ENCODE measurements at places on chromosomes 6 and 20. TPM values are rescaled to one million over a fixed set of nuclear protein-coding genes. Genes with fewer than 3 reads are reported as not detected.

DNA sequence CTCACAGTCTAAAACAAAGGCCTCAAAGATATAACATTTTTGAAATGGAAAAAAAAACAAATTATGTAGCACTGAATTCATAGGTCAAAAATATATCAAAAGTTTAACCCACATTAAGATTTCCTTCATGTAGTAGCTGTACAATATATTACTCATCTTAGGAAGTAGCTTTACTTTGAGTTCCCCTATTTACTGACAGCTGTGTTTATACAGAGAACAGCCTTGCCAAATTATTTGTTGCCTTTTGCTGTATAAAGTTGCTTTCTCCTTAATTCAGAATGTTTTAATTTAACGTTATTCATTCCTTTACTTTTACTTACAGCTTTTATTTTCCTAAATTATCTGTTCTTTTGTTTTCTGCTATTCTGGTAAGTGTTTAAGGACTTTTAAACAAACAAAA, 181.0 kb downstream of the COL12A1 start:
- DNase-seq: no peak

DNA sequence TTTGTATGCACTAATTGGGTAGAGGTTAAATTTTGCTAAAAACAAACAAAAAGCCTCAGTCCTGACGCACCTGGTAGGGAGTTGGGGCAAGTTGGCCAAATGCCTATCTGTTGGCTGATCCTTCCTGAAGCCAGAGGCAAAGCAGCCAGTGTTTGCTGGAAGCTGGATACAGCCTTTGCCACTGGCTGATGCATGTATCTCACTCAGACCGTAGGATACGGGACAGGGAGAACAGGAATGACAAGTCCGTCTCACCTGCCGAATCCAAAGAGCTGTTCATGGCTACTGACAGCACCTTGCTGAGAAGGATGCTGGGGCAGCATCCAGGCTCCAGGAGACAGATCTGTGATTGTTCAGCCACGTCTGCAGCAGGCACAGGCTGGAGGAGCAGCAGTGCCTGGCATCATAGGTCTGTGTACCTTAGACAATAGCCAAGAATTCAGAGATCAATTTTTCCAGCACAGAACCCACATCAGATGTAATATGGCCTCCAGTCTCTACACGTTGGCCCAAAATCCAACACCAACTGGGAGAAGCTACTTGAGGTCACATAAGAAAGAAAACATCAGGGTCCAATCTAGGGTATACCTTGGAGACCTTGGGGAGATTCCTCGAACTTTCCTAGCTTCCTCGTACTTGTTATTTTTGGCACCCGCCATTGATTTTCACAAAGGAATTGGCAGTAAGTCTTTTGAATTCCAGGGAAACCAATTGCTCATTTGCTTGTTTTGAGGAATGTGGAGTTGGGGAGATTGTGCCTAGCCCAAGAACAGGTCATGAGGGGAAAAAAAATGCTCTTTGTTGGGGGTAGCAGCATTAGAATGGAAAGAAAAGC, 108.5 kb upstream of the ARMC2 start:
- no peak for DNase-seq

- DNase-seq: no peak
These were observed 225.7 kb downstream of the NRN1 start for GRCh38 chr6:5781019-5781418.

GRCh38 chr20:47727170-47727880, 58.0 kb downstream of the SULF2 start:
- DNase-seq: peak; percentile 95

- no peak for DNase-seq
These were observed 18.7 kb downstream of the SESN1 start for GRCh38 chr6:109075934-109076333.

Gene C4A
- total RNA-seq: 3.6 TPM

DNA sequence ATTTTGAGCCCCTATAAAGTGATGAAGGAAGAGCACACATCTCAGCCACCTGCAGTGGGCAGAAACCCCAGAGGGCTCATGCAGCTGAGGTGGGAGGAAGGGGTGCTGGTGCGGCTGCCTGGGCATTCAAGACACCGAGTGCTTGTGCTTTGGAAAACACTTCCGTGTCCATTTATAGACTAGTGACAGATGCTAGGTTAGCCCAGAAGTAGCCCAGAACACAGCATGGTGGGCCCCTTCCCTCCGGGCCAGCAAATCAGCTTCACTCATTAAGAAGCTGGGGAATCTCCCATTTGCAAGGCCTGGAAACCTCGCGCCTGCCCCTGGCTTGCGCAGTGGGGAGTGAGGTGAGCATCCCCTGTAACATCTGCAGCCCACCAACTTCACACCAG, 12.9 kb downstream of the BEND3 start:
- no peak for DNase-seq

Gene HCRTR2
- not detected for total RNA-seq

DNA sequence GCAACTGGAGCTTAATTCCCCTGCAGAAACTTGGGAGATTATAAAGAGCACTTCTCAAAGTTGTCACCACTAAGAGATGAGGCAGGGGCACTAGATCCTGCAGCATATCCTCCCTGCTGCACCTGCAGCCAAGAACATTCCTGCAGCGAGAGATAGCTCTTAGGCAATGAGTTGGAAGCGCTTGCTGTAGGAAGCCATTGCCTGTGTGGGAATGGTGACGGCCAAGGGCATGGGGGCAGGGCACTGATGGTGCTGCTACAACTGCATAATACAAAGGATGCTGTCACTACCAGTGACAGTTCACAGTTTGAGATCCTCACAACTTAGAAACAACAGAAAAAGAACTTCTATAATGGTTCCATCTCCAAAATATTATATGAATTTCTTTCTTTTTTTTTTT, 89.9 kb downstream of the CDS2 start:
- no peak for DNase-seq

- DNase-seq: no peak
These were observed 30.8 kb upstream of the CEP162 start for GRCh38 chr6:84258268-84258667.

DNA sequence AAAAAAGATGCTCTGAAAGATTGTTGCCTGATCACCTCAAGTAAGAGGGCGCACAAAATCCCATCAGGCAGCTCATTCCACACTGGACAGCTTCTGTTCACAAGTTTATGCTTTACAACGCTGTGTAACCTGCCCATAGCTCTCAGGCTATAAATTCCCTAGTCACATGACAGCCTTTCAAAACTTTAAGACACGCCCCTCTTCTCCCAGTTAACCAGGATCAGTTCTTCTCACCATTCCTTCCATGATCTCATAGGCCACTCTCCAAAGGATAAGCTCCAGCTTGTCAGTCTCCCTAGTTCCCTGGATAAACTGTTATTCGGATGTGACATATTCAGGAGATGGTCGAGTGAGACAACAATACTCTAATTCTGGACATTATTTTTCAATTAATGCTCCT, 15.0 kb downstream of the ADNP start:
- no peak for DNase-seq

DNA sequence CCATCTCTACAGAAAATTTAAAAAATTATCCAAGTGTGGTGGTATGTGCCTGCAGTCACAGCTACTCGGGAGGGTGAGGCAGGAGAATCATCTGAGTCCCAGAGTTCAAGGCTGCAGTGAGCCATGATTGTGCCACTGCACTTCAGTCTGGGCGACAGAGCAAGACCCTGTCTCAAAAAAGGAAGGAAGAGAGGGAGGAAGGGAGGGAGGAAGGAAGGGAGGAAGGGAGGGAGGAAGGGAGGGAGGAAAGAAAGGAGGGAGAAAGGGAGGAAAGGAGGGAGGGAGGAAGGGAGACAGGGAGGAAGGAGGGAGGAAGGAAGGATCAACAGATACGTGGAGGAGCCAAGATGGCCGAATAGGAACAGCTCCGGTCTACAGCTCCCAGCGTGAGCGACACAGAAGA, 90.1 kb downstream of the ZNF217 start:
- no peak for DNase-seq

- no peak for DNase-seq
These were observed 68.2 kb upstream of the SUPT3H start for GRCh38 chr6:45445749-45446549.

- DNase-seq: no peak
These were observed 71.2 kb downstream of the TRDN start for GRCh38 chr6:123565529-123565928.

Gene UST
- 0.16 TPM for total RNA-seq

DNA sequence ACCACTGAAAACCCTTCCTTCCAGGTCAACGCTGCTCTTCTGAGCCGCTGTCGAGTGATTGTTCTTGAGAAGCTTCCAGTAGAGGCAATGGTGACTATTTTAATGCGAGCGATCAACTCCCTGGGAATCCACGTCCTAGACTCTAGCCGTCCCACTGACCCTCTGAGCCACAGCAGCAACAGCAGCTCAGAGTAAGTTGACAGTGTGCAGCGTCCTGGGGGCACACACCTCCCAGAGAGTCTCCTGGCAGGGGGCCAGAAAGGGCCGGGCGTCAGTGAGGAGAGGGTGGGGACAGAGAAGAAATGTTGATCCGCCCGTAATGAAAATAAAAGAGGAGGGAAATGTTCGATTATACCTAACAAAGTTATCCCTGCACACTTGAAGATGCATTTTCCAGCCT, 5.0 kb downstream of the WRNIP1 start:
- DNase-seq: no peak

DNA sequence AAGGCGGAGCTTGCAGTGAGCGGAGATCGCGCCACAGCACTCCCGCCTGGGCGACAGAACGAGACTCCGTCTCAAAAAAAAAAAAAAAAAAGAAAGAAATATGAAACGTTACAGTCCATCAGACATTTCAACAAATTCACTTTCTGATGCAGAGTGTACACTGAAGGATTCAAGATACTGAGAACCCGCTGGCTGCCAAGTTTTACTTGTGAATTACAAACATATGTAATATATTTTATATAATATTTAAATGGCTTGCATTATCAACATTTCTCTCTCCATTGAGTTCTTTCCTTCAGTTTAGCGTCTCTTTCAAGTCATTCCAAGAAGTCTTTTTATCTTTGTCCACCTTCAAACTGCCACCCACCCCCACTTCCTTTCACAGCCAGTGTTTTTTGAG, 240.9 kb upstream of the RNF217 start:
- no peak for DNase-seq

All from activated CD8-positive, alpha-beta T cell treated with anti-CD3 and anti-CD28 coated beads, Interleukin-2, amount 10 ng/mL, durations not matched to agents 7 days and 5 days (primary cell).